Suppressor macrophage treated with lipopolysaccharide for 4 hours (primary cell): ENCODE measurements at places on chromosomes 3 and 15.

GRCh38 chr3:4582624-4583023 lies 89.5 kb downstream of the ITPR1 start:
- DNase-seq, result no peak

DNA sequence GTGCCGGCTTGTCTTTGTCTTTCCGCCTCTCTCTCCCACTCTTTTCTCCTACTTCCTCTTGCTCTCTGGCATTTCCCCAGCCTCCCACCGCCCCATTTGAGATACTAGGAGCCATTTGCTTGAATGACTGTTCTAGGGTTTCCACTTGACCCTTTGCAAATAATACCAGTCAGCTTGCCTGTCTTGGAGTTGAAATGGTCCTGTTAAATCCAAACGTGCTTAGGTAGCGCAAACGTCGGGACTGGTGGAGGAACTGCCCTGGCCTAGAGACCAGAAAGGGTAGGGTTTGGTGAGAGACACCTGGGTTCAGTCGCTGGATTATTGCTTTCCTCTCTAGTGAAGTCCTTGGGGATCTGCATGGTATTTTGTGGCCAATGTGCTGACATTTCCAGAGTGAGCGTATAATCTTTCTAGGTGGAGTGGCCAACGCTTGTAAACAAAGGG lies 10.6 kb downstream of the ZIC1 start:
- DNase-seq, result no peak

GRCh38 chr3:99212969-99213368 lies 311.5 kb upstream of the DCBLD2 start:
- no peak for DNase-seq

DNA sequence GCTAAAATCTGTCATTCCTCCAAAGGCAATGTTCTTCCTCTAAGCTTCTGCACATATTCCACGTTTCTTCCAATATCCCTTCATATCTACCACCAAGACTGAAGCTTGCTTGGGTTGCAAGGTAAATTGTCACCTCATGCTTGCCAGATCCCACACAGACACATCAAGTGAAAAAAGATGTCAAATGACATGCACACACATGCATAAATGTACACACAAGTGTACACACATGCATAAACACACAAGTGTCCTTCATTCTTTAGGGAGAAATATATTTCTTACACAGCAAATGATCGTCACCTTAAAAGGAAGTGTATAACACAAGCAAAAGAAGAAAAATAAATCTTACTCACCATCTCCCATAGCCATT lies 59.4 kb downstream of the CLASP2 start:
- DNase-seq, result no peak

DNA sequence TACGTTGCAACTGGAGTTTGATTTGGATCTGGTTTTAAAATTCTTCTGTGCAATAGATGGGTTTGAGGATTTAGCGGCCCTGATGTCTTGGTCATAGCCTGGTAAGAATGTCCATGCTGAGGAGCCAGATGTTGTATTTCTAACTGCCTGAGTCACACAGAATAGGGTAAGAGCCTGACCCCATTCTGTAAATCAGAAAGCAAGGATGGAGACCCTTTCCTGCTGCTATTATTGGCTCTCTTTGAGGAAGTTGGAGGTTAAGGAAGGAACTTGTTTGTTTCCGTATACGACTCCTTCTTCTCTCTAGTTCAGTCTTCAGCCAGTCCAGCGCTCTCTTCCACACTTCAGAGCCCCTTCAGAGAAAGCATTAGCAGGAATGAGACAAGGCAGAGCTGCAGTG lies 65.1 kb downstream of the HCN4 start:
- DNase-seq, result peak; percentile 24

DNA sequence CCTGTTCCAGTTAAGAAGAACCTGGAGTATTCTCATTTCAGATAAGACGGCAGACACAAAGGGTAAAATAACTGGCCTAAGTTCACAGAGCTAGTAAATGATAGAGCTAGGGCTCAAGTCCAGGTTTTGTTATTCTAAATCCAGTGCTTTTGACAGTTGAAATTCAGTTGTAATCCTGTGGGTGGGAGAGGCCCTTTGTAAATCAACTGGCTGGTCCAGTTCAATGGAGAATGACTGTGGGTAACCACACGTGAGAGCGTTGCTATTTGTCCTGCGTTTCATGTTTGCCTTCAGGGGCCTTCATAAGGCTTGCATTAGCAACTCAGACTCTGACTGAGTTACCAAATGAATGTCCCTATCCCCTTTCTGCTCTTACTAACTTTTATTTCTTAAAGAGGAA lies 24.2 kb upstream of the CD96 start:
- no peak for DNase-seq

DNA sequence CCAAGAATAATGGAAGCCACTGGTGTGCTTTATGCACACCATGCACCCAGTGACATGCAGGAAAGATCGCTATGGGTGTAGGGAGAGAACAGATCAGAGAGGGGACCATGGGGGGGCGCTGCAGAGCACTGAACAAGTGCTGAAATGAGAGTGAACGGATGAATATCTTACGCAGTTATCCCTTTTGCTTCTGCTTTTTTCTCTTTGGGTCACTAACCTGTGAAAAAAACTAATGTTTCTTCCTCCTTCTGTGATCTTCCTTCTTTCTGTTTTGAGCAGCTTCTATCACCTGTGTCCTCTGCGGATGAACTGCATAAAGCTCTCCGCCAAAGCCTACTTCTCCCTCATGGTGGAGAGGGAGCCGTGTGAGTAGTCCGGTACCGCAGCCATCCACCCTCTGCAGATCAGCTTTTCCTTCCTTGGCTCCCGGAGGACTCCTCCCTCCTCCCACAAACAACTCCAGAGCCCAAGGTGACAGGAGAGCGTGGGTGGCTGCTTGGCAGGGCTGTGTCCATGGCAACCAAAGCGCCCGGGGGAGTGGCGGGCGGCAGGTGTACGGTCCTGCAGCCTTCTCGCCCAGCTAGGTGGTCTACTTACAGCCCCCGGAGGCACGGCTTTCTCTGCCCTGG lies 106.2 kb downstream of the DGKG start:
- DNase-seq, result peak; percentile 22

GRCh38 chr15:94028809-94029208 lies 202.6 kb upstream of the MCTP2 start:
- no peak for DNase-seq

- DNase-seq, result no peak
These were observed 190.1 kb downstream of the TBC1D5 start for GRCh38 chr3:17552351-17552750.

DNA sequence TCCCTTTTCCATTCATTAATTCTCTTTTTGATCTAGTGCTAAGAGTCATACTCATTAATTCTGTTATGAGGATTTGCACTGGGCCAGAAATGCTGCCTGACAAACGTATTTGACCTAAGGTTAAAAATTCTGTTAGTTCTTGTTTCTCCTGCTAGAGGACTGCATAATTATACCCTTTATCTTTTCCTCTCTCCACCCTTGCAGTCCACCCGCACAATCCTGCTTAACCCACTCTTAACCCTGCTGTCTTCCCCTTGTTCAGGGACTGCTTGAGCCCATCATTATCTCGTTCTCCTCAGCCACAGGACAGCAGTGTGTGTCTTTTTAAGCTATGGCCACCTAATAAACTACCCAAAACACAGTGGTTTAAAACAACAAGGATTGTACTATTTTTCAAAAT lies 31.1 kb upstream of the DYNC1LI1 start:
- no peak for DNase-seq

DNA sequence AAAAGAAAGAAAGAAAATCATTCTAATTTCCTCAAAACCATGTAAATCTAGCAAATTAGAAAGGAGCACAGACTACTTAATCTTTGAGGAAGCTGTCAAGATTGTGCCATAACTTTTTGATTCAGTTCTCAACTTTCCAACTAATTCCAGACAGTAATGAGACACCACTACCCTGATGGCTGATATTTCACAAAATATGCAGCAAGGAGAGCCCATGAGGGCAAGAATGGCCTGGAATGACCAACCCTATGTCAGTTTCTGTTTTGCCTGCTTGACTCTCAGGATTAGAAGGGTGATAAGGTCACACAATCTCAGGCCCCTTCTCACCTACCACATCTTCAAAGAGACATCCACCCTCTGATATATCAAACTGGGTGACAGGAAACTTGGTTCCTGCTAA lies 134.7 kb downstream of the MAGI1 start:
- DNase-seq, result no peak

DNA sequence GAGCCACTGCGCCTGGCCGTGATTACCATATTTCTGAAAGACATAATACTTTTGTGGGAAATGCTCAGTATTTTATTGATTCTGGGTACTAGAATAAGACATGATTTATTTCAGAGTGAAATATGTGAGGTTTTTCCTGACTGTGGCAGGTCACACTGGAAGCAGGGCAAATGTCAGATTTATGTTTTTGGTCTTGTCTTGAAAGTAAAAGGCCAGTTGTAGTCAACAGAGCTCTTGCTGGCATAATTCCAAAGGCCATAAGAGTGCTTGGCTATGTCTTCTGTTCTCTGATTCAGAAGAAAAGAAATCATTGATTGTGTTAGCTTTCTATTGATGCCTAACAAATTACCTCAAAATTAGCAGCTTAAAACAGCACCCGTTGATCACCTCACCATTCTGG lies 176.4 kb downstream of the TJP1 start:
- no peak for DNase-seq

DNA sequence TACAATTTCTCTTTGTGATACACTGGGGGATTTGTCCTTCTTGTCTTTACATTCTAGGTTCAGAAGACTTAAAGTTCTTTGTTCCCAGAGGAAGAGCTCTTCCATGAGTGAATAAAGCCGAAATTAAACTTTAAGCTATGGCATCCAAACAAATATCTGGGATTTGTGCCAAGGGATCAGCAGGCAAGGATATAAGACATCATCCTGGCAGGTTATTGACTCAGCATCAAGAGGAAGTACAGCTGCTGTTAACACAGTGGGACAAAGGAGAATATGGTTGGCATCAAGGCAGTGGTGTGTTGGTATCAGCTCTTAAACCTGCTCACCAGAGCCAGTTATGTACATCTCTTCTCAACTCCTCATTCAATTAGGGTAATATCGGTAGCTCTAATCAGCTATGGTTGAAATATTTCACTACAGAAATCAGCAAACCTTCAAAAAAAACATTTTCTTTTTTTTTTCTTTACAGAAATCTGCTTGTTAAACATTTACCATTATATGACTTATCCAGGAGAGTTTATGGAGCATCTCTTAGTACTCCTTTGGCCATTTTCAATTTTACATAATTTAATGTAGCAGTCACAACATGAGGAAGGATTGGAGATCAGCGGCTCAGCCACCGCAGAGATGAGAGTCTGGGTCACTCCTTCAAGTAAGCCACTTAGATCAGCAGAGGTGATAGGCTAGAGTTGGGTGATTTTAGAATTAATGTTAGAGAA lies 1198.6 kb upstream of the EPHA6 start:
- DNase-seq, result no peak

GRCh38 chr3:35968043-35968622 lies 328.8 kb downstream of the ARPP21 start:
- no peak for DNase-seq

GRCh38 chr15:38242055-38242454 lies 10.6 kb upstream of the SPRED1 start:
- DNase-seq, result peak; percentile 42

GRCh38 chr3:128767094-128767750 lies 41.2 kb downstream of the RAB7A start:
- peak; percentile 4 for DNase-seq

DNA sequence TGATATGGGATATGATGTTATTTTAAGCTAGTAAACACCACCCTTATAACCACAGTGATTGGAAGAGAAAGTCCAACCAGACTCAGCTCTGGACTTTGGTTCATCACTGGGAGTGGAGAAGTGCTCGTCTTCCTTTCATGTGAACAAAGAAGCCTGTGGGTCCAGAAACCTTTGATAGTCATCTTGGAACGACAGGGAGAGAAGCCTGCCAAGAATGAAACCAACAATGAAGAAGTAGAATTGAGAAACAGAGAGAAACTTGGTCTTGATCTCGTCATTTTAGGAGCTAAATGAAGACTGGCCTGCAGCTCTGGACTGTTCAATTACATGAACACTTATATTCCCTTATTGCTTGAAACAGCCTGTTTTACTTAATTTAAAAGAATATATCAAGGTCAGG lies 13.1 kb upstream of the SLC35G2 start:
- DNase-seq, result peak; percentile 51

GRCh38 chr3:155568295-155568694 lies 176.6 kb downstream of the PLCH1 start:
- no peak for DNase-seq

DNA sequence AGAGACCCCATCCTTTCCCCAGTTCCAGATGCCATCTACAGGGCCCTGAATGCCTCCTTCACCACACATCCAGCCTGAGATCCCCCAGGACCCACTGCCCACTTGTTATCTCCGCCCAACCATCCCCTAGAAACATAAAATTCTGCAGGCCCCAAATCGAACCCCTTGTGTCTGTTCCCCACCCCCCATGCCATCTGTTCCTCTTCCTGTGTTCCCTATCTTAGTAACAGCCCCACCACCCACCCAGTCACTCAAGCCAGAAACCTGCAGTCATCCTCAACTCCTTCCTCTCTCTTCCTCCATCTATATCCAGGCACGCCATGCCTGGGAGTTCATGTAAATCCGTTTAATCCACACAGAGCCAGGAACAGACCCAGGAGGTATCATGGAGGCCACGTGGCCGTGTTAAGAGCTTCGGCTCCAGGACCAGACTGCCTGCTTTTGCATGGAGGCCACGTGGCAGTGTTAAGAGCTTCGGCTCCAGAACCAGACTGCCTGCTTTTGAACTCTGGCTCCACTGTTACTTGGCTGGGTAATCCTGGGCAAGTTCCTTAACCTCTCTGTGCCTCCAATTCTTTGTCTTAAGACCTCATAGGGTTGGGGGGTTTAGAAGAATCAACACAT lies 4.8 kb downstream of the CSRNP1 start:
- peak; percentile 56 for DNase-seq

GRCh38 chr3:39499651-39500273 lies 32.3 kb downstream of the MOBP start:
- DNase-seq, result no peak

GRCh38 chr3:190182418-190183043 lies 61.8 kb upstream of the P3H2 start:
- DNase-seq, result no peak

DNA sequence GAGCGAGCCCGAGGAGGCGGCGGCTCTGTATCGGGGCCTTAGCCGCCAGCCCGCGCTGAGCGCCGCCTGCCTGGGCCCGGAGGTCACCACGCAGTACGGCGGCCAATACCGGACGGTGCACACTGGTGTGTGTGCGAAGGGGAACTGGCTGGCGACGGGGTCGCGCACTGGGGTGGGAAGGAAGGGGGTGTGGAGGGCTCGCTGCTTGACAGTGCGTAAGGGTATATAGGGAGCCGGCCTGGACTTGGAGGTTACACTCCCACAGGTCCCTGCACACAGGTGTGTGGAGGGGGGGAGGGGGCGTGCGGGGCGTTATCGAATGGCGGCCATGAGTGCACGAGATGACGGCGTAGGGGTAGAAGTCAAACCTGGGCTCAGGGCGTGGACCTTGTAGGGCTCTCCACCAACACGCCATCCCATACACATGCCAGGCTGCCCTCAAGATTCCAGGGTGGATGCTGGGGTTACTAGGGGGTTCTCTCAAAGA lies 389 bp downstream of the APEH start:
- no peak for DNase-seq

GRCh38 chr3:54572197-54572895 lies 355.5 kb downstream of the LRTM1 start:
- no peak for DNase-seq

GRCh38 chr15:69215314-69216035 lies 55.0 kb downstream of the GLCE start:
- DNase-seq, result no peak

- peak; percentile 56 for DNase-seq
These were observed 2.5 kb downstream of the NBEAL2 start for GRCh38 chr3:46981932-46982471.
